Airway epithelial cell (primary cell): ENCODE measurements at places on chromosomes 16 and 17. TPM values are rescaled to one million over a fixed set of nuclear protein-coding genes. Genes with fewer than 3 reads are reported as not detected.

NME3 gene
- 69.0 and 71.8 TPM in 2 replicates for total RNA-seq

UMOD gene
- total RNA-seq: not detected in 2 replicates

PPM1E gene
- total RNA-seq: under 0.01 TPM in 1 of 2 replicates, not detected in the other

GRIN2C gene
- total RNA-seq: not detected in 2 replicates

FA2H gene
- 1.3 and 1.7 TPM in 2 replicates for total RNA-seq

SLC22A31 gene
- total RNA-seq: 0.56 TPM in 1 of 2 replicates, not detected in the other

C17orf113 gene
- 0.28 and 0.74 TPM in 2 replicates for total RNA-seq

ERAL1 gene
- total RNA-seq: 59.0 and 60.8 TPM in 2 replicates

CACNG1 gene
- not detected in 2 replicates for total RNA-seq

DNAH2 gene
- total RNA-seq: 0.21 and 0.33 TPM in 2 replicates

KRTAP2-2 gene
- not detected in 2 replicates for total RNA-seq

TBC1D3K gene
- total RNA-seq: not detected in 2 replicates

KRT31 gene
- 0.05 and 0.28 TPM in 2 replicates for total RNA-seq

TMC5 gene
- total RNA-seq: 0.21 and 0.46 TPM in 2 replicates

ACSM5 gene
- not detected in 2 replicates for total RNA-seq

DNAI2 gene
- total RNA-seq: not detected in 2 replicates

CACNG3 gene
- not detected in 2 replicates for total RNA-seq

CORO7 gene
- total RNA-seq: 12.4 and 19.3 TPM in 2 replicates

ACSM3 gene
- 0.88 and 1.1 TPM in 2 replicates for total RNA-seq

PRAC2 gene
- total RNA-seq: not detected in 2 replicates

OSGIN1 gene
- 3.5 and 3.9 TPM in 2 replicates for total RNA-seq

CIBAR2 gene
- total RNA-seq: not detected in 2 replicates

CA5A gene
- not detected in 2 replicates for total RNA-seq

GFAP gene
- 0.05 TPM in 1 of 2 replicates, not detected in the other for total RNA-seq

C16orf92 gene
- total RNA-seq: not detected in 2 replicates

PPY gene
- total RNA-seq: not detected in 2 replicates

KRT12 gene
- total RNA-seq: not detected in 2 replicates

GTF3C1 gene
- 71.6 and 87.0 TPM in 2 replicates for total RNA-seq

KRT33A gene
- total RNA-seq: 0.35 TPM in 1 of 2 replicates, not detected in the other

OR4D1 gene
- not detected in 2 replicates for total RNA-seq

TMEM220 gene
- 0.21 TPM in 1 of 2 replicates, not detected in the other for total RNA-seq

SLC16A13 gene
- 2.2 and 5.3 TPM in 2 replicates for total RNA-seq

SPATA33 gene
- 4.0 and 6.3 TPM in 2 replicates for total RNA-seq
